ENCODE measurements at places on chromosomes 2 and 18.

DNA sequence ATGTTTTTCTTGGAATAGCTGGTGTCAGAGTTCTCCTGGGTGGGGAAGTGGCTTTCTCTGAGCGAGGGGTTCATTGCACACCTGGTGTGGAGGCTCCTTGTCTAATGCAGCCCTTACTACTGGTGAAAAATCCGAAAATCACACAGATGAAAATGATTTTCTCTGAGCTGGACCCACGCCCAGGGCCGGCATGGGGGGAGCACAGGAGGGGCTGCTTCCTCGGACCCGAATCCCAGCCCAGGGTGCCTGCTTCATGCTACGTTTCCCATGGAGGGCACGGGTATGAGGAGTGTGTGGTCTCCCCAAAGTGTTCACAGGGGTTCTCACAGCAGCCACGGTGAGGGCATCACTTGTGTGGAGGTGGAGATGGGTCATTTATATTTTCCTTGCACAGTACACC is 288.0 kb upstream of the HDAC4 start:
- no peak for DNase-seq

- peak; percentile 4 for DNase-seq
These were observed 12.3 kb downstream of the TRPM8 start for GRCh38 chr2:233929352-233930022.

GRCh38 chr2:167832868-167833287 is 414.5 kb downstream of the STK39 start:
- DNase-seq: no peak

DNA sequence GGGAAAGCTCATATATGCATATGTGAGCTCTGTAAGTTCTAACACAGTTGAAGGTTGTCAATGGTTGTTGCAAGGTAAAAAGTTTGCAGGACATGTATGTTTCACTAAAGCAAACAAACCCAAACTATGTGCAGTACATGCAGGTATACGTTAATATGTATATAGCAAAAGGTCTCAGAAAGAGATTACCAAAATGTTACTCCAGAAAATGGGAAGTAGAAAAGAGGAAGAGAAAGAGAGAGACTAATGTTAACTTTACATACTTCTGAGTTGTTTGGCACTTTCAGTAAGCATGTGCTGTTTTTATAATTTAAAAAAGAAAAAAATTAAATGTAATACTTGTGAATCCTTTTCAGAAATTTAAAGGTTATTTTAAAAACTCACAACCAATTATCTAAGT is 32.8 kb upstream of the PEX13 start:
- no peak for DNase-seq

- DNase-seq: no peak
These were observed 1.1 kb upstream of the TAF4B start for GRCh38 chr18:26225022-26225693.

GRCh38 chr2:16189836-16190160 is 249.4 kb downstream of the MYCN start:
- no peak for DNase-seq

DNA sequence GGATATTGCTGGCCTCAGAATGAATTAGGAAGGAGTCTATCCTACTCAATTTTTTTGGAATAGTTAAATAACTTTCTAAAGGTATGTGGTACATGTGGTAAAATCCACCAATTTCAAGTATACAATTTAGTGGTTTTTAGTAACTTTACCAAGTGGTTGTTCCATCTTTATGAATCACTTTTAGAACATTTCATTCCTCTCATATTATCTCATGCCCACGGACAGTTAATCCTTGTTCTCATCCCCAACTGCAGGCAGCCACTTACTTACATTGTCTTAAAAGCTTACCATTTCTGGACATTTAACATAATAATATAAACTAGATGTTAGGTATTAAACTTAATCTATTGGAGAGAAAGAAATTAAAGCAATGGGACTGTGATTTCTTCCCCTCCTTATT is 146.3 kb upstream of the ZC3H15 start:
- peak; percentile 63 for DNase-seq

DNA sequence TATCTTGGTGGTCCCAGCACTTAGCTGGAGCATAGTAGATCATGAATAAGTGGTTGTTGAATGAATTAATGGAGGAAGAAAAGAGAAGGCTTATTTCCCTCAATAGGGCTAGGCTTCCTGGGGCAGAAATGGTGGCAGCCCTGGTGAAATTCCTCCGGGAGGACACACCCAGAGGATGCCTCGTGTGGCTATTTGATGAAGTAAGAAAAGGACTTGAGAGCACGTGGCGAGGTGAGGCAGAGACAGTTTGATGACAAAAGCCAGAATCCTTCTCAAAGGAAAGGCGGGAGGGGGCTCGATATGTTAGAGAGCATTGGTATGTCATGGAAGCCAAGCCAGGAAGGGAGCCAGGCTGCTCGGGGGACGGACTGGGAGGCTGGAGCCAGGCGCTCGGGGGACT is 14.7 kb downstream of the FAM228A start:
- no peak for DNase-seq

DNA sequence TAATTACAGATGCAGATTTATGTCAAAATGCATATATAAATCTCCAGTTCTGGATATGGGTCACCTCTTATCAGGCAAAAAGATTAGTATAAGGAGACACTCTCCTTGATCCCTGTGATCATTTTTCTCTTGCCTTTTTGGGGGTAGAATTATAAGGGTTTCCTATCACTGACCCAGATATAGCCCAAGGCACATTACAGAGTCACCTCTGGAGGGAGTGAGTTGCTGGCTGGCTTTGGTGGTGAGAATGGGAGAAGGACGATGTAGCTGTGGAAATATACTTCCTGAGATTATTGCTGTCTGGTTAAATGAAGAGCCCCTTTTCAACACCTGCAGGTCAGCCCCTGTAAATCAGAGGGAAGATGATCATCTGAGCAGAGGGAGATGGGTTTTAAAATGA is 418.7 kb downstream of the MTX2 start:
- DNase-seq: no peak

DNA sequence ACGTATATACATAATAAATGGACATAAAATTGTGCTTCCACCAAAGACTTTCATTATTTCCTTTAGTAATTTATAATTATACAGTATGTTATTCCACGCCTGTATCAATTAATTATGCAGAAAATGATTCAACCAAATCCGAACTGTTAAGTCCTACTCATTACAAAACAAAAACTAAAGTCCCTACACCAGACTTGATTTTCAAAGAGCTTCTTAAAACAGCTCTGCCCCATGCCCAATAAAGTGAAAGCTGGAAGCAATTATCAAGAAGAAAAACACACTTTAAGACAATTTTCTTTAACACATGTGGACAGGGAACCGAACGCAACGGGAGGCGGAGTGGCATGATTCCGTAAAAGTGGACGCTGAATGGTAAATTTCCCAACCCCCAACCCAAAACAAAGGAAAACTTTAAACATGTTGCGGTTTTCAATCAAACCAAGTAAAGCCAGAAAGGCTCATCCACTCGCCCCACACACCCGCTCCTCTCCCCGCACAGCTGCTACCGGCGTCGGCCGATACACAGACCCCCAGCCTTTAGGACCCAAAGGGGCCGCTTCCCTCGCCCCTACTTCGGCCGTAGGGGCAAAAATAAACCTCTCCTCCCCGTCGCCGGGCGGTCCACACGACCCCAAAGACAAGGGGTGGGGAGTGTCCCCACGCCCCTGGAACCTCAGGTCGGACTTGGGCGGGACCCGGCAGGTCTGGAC is 705 bp downstream of the YES1 start:
- DNase-seq: peak; percentile 69

GRCh38 chr18:56462276-56462675 is 176.1 kb downstream of the TXNL1 start:
- DNase-seq: no peak

GRCh38 chr2:84424152-84424551 is 34.9 kb downstream of the SUCLG1 start:
- DNase-seq: peak; percentile 61

GRCh38 chr18:21575656-21576055 is 24.8 kb downstream of the ESCO1 start:
- no peak for DNase-seq

GRCh38 chr18:45802814-45803492 is 22.5 kb upstream of the SIGLEC15 start:
- DNase-seq: peak; percentile 86

- DNase-seq: no peak
These were observed 17.3 kb downstream of the TWIST2 start for GRCh38 chr2:238865015-238865719.

- no peak for DNase-seq
These were observed 651.1 kb upstream of the ID2 start for GRCh38 chr2:8030573-8031303.

DNA sequence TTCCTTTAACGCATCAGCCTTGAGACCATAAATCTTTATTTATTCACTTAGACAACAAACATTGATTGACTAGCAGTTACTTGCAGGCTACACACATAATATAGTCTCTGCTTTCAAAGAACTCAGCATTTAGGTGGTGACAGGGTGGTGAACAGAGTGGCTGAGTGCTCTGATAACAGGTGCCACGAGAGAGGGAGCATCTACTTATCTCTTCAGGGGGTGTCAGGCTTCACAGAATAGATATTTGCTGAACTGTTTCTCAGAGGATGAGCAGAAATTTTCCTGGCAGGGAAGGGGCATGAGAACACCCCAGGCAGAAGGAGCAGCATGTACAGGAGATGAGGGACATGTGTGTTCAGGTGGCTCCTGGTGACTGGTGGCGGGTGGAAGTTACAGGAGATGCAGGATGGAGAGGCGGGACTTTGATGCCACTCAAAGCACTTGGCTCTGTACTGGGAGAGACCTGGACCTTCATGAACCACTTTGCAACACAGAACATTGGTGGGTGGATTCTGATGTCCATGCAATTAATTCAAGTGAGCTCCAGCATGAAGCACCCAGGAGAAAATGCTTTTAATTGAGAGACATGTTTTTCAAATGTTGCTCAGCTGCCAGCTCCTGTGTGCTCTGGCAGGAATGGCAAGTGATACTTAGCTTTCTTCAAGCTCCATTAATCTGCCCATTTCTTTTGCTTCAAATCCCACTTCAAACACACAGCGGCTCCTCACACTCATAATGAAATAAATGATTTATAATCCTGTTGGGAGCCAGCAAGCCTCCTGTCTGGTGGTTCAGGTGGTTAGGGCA is 248.9 kb downstream of the MYCN start:
- no peak for DNase-seq

DNA sequence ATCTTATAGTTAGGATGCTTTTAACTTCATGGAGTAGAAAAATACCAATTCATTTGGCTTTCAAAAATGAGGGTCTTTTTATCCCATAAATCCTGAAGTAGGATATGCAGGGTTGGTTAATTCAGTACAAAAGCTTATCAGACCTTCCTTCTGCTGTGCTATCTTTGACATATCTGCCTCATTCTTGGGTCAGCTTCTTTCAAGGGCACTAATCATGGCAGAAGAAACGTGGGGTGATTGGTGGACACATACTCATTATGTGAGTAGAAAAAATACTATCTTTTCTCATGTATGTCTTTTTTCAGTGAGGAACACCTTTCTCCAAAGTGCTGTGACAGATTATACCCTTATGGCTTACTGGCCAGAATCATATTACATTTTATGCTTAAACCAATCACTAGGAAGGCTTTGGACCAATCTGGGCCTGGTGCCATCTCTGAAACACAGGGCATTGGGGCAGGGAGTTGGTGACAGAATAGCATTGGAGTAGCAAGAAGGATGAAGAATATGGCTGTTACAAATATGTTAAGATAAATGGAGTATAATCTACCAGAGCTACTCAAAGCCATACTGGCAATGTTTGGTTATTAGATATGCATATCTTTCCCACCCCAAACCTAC is 10.1 kb downstream of the UGP2 start:
- no peak for DNase-seq

- DNase-seq: no peak
These were observed 176.6 kb upstream of the NRXN1 start for GRCh38 chr2:51208521-51208920.

DNA sequence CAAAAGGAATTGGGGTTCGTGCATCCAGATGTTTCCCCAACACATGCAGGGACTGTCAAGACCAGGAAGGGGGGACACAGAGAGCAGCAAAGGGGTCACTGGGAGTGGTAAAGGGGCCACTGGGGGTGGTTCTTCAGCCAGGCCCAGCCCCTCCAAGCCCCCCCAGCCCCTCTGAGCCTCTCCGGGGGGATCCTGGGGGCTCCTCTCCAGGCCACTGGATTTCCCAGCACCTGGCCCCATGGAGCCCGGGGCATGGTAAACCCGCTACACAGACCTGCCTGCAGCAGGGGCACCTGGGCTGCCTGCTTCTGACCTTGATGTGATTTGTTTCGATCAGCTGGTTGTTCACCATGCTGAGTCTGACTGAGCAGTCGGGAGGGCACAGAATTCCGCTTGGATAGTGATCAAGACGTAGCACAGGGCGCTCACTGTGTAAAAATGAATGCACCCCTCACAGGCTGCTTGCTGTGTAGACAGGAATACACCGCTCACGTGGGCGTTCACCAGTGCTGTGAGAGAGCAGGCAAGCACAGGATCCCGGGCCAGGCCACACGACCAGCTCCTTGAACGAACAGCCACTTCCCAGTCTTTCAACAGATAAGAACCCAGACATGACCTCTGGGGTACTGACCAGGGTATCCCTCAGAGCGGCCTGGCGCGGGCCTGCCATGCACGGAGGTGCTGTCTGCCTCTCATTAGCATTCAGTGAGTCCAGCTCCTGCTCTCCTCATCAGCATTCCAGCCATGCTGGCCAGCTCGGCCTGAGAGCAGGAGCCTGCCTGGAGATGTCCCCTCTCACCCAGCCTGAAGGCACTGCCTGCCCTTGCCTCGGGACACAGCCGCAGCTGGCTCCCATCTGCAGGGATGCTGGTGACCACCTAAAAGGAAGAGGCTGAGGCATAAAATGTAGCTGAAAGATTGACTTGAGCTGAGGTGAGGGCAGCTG is 73.3 kb upstream of the OTOS start:
- no peak for DNase-seq

DNA sequence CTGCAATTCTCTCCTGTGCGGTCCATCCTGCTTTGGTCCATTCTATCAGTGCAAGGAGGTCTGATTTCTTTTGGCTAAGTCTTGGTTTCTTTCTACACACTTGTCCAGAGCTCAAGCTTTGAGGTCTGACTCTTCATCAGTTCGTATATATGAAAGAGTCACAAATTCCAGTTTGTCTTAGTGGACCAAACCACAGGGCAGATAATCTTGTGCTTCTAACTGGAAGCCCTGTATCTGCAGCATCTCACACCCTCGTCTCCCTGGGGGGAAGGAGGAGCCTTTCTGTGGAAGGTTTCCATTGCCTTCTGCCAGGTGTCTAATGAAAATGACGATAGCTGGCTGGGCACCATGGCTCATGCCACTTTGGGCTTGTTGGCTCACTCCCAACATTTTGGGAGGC is 148.5 kb downstream of the SPP2 start:
- no peak for DNase-seq

GRCh38 chr2:46294176-46294836 is 2.9 kb upstream of the EPAS1 start:
- peak; percentile 43 for DNase-seq

DNA sequence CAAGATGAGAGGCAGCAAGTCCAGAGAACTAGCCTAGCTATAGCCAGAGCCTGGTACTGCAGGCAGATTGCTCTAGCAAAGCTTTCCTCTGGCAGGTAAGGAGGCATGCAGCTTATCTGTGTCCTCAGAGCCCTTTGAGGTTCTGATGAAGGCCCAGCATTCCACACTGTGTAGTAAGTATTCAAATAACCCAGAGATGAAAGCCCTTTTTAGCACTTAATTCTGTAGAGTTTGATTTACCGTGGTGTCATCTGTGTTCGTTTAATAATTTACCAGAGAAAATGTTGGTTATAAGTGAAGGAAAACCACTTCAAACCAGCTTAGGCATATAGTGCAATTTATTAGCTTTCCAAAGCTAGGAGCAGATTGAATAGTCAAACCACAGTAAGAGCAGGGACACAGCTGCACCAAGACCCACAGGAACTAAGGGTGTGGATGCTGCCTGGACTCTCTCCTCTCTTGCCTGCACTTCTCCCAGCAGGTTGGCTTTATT is 226.6 kb downstream of the BABAM2 start:
- DNase-seq: no peak
